ENCODE measurements at places on chromosomes 4 and X. TPM values are rescaled to one million over a fixed set of nuclear protein-coding genes. Genes with fewer than 3 reads are reported as not detected.

- peak; percentile 91 for DNase-seq
Observed at GRCh38 chr4:8428288-8429097, 12.0 kb downstream of the ACOX3 start.

DNA sequence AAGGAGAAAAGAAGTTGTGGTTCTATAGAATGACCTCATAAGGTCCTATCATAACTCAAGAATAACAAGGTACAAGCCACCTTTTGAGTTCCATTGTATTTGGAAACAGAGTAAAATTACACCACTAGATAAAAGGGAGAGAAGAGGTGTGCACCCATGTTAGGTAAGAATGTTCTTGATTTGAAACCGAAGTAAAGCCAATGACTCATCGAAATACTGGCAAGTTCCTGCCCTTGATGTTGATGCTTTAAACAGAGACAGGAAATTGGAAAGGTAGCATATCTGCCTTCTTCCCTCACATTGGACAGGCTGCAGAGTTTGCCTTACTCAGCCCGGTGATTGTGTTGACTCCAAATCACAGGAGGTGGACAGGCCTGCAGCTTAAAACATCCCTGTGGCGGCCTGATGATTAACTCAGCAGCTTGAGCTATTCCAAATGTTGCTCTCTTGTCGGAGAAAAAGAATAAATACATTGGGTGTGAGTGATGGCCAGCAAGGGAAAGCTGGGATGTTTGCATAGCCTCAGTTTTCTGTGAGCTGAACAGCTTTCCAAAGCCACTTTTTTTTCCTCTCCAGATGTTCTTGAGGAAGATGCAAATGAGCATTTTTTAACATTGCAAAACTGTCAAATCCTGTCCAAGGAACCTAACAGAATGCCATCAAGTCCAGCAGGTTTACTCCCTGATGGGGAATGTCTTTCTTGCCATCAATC lies 321.1 kb downstream of the NKX6-1 start:
- no peak for DNase-seq

- no peak for DNase-seq
Observed at GRCh38 chr4:73335679-73336078, 68.4 kb upstream of the ALB start.

GRCh38 chrX:100381619-100382018 lies 28.5 kb downstream of the PCDH19 start:
- DNase-seq: no peak

DNA sequence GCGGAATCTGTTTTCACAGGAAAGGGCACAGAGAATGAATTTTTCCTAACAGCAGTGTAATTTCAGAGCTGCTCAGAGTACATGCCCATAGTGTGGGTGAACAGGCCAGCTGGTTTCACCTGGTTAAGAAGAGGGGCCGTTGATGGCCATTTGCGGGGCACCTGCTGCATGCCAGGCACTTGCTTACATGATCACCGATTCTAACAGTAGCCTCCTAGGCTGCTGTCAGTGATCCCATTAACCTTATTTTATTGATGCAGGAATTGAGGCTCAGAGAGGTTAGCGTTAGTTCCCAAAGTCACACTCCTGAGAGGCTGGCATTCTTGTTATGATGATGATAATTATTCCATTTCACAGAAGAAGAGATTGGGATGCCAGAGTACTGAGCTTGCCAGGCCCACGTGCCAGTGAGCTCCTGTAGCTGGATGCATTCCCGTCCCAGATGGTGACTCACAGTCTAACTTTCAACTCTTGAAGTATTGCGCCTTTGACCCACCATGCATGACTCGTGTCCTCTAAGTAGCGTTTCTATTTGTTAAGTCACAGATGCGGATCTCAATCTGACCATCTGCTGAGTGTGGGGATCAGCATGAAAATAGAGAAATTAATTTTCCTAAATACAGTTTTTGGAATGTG lies 76.5 kb downstream of the PSAPL1 start:
- no peak for DNase-seq

- no peak for DNase-seq
Observed at GRCh38 chr4:69859140-69859685, 732 bp downstream of the SULT1E1 start.

GRCh38 chr4:89157488-89158024 lies 46.2 kb downstream of the TIGD2 start:
- no peak for DNase-seq

- DNase-seq: no peak
Observed at GRCh38 chr4:106370214-106370613, 1.6 kb upstream of the GIMD1 start.

DNA sequence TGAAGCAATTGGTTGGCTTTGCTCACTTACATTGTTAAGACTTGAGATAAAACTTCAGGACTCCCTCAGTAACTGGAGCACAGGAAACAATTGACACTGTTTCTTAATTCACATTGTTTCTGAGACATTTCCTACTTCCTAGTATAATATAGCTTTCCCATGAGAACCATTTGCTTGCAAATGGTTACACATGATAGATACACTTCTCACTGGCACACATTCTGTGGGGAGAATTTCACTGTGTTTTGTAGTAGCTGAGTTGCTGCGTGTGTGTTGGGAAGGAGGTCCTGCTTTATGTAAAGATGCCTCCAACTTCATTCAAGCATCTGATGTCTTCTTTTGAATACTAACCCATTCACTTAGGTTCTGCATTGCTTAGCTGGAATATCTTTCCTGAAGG lies 85.3 kb upstream of the SLC4A4 start:
- DNase-seq: no peak

DNA sequence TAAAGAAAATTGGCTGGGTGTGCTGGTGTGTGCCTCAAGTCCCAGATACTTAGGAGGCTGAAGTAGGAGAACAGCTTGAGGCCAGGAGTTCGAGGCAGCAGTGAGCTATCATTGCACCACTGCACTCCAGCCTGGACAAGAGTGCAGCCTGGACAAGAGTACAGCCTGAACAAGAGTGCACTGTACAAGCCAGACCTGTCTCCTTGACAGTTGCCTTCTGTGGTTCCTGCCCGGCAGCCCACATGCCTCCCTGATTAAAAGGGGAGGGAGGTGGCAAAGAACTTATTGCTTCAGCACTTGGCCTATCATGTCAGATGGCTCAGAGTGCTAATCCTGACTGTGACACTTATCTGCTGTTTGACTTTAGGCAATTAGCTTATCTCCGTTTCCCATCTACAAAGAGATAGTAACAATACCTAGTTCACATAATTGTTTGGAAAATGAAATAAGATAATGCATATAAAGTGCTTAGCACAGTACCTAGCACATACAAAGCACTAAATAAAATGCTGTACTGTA lies 249.1 kb downstream of the DCLK2 start:
- DNase-seq: no peak

- DNase-seq: no peak
Observed at GRCh38 chr4:16794816-16795445, 103.5 kb downstream of the LDB2 start.

- no peak for DNase-seq
Observed at GRCh38 chr4:145103496-145103895, 5.4 kb downstream of the ABCE1 start.

- peak; percentile 73 for DNase-seq
Observed at GRCh38 chr4:6689506-6689960, 4.1 kb upstream of the S100P start.

DNA sequence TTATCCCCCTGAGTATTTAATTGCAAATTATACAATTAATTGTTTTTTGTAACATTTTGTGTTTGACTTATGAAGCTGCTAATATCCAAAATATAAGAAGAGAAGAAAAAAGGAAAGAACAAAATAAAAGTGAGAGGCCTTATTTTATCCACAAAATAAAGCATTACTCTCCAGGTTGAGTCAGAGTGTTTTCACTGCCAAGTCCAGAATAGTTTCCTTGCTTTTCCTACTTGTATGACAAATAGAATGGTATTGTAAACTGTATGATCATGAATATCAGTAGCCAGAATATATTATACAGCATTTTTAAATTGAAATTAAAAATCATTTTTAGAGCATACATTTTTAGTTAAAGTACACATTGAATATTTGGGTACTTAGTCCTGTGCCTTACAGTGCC lies 237.8 kb downstream of the NDST4 start:
- no peak for DNase-seq

DNA sequence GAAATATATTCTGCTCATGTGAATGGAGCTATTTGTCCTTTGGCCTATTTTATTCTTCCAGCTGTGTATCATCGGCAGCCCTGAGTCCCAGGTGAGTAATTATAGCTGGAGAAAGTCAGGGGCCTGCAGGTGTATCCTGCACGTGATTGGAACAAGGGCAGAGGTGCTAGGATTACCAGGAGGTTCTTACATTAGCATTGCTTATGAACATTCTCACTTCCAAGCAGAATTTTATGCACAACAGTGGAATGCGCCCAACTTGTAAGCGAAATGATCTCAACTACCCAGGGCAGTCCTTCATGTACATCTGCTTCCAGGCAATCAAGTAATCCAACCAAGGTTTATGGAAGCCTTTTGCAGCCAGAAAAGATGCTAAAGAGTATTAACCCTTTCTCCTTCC lies 68.9 kb upstream of the NRK start:
- DNase-seq: no peak

DNA sequence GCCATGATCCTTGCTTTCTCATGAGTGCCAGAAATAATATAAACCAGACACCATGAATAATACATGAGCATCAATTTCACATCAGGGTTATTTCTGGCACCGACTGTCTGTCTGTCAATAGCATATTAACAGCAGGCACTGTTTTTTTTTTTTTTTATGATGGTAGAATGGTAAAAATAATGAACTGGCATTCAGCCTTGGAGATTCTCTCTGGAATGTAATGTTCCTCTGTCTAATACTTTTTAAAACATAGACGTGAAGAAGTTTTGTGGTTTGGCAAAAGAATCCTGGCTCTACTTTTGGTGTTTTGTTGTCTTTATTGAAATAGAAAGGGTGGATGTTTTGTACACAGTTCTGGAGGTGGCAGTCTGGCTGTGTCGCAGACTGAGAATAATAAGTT lies 874.6 kb upstream of the PRKX start:
- no peak for DNase-seq

DNA sequence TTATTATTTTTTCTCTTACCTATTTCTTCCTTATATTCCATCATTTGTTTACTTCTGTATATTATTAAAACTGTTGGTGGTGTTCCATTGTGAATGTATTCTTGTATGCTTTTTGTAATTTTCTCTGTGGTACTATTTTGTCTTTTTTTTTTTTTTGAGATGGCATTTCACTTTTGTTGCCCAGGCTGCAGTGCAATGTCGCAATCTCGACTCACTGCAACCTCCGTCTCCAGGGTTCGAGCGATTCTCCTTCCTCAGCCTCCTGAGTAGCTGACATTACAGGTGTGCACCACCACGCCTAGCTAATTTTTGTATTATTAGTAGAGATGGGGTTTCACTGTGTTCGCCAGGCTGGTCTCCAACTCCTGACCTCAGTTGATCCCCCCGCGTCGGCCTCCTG lies 8.6 kb downstream of the KDM6A start:
- no peak for DNase-seq

- DNase-seq: no peak
Observed at GRCh38 chr4:4456351-4456750, 69.4 kb downstream of the NSG1 start.

GRCh38 chr4:153212736-153213135 lies 8.5 kb downstream of the TRIM2 start:
- no peak for DNase-seq

- DNase-seq: no peak
Observed at GRCh38 chr4:128571747-128572146, 237.8 kb upstream of the JADE1 start.

DNA sequence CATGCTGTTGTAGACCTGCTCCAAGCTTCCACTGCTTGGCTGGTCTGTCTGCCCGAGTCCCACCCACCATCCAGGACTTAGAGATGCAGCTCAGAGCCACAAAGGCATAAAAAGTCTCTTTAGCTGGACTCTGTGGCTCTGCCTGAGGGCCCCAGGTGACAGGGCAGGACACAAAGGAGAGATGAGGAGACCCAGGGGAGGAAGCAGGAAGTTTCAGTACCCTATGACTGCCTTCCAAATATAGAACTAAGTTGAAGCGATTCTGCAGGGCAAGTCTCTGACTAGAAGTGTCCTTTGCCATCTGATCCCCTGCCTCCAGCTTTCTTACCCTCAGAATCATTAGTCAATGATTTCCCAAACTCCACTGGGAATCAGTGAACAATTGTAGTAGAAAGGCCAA lies 11.2 kb upstream of the CXCR3 start:
- DNase-seq: no peak

- DNase-seq: no peak
Observed at GRCh38 chrX:144275367-144275766, 391.5 kb downstream of the UBE2NL start.

DNA sequence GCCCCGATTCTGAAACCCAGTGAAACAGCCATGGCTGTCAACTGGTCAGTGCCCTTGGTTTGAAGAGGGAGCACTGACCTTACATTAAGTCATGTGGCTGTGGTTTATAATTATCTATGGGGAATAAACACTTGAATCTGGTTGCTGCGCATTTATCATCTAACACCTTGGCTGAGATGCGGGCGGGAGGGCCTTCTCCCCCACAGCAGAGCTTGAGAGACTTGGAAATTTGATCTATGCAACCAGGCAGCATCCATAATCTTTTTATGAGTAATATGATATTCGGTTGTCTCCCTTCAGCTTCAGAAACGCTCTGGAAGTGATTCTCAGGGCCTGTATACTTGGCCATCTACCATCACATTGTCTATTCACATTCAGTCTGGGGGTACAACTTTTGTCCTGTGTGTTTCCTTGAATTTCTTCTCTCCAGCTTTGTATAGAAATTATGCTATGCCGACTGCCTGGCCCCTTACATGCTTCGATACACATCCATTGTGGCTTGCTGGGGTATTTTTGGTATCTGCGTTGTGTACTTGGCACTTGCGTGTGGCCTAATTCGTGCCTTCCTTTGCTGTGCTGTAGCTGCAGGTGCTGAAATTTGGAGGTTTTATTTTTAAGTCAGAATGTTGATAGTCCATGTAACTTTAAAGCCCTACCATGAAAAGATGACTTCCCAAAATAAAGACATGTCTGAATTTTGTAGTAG lies 321.6 kb downstream of the ARHGAP10 start:
- DNase-seq: no peak

Gene FRG2
- not detected for total RNA-seq

Gene JADE1
- total RNA-seq: 36.3 TPM

Gene SFRP2
- total RNA-seq: 39.5 TPM

Gene GNPDA2
- 12.7 TPM for total RNA-seq

Gene UGT2B15
- not detected for total RNA-seq

Gene STEEP1
- 20.1 TPM for total RNA-seq

Gene IDH3G
- 50.1 TPM for total RNA-seq

Gene PCGF3
- 44.8 TPM for total RNA-seq

Gene QDPR
- total RNA-seq: 38.5 TPM

Gene MMRN1
- total RNA-seq: 42.6 TPM

Gene XAGE1A
- total RNA-seq: not detected

Gene PCDH19
- 0.27 TPM for total RNA-seq

Gene GAGE13
- not detected for total RNA-seq

Gene CCSER1
- 8.4 TPM for total RNA-seq

Gene GJB1
- 1.7 TPM for total RNA-seq

Gene UBL4A
- 34.0 TPM for total RNA-seq

Gene PAGE4
- not detected for total RNA-seq

Gene OSTC
- total RNA-seq: 64.4 TPM

Gene CPLX1
- total RNA-seq: 3.9 TPM

Gene SUPT20HL2
- not detected for total RNA-seq

Gene FAM13A
- 39.1 TPM for total RNA-seq

Gene IL3RA
- 59.9 TPM for total RNA-seq
